M059J (cell line): ENCODE measurements at places on chromosomes 3 and 15.

DNA sequence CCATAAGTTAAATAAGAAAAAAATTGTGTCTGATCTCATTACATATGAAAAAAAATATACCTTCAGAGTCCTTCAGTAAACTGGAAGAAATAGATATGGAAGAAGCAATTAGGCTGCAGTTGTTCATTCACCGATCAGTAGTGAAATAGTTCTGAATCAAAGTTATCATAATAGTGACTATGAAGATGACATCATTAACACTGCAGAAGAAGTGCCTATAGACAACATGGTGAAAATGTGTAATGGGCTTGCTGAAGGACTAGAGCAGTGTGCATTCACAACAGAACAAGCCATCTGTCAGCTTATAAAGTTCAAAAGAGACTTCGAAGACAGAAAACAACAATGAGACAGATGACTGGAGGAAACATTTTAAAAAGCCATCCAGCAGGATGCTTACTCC lies 144.5 kb downstream of the NAALADL2 start:
- DNase-seq, result no peak

GRCh38 chr15:46442184-46442583 lies 807.4 kb downstream of the SQOR start:
- peak; percentile 90 for DNase-seq

DNA sequence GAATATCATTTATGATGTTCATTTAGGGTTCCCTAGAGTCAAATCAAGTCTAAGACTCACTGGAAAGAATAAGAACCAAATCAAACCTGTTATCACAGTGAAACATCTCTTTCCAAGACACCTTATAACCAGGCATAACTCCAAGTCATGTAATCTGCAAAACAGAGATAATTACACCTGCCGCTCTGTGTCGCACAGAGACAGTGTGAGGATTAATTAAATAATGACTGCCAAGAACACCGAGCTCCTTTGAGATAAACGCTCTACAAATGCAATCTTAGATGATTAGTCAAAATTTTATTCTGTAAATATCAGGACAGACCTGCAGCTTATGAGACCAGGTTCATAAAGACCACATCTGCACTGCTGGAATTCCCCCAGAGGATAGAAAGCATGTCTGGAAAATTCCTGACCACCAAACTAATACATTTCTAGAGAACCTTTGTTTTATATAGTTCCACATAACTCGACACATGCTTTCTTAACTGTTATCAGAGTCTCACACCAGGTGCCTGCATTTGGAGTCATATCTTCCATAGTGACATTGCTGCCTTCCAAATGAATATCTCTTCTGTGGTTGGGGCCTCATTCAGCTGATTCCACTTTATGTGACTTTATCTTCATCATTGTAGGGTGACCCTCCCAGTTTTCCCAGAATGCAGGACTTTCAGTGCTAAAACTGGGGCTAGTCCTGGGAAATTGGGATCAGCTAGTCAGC lies 252.8 kb downstream of the CD47 start:
- no peak for DNase-seq

DNA sequence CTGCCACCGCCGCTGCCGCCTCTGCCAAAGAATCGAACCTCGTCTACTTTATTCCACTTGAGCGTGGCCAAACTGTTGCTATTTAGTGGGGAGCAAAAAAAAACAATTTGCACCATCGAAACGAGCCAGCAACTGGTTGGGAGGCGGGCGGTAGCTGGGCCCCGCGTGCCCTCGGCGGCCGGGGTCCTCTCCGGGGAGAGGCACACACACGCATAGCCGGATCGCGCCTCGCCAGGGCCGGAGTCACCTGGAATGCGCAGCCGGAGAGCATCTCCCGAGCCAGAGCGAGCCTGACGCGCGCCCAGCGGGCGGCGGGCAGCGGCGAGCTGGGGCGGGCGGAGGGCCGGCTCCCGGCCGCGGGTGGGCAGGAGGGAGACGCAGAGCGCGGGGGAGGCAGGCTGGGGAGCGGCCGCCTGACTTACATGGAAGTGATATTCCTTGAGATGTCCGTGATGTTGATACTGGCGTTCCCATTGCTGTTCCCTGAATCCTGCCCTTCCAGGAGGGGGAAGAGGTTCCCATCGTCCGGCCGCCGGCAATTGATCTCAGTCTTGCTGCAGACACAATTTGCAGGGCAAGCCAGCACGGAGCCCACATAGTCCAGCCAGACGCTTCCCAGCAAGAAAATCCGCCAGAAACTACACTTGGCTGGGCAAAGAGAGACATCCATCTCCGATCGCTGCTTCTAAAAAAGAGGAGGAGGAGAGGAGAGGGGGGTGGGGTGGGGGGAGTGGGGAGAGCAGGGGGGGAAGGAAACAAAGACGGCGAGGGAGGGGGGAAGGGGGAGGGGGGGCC lies 858 bp downstream of the NTRK3 start:
- peak; percentile 38 for DNase-seq

- peak; percentile 31 for DNase-seq
These were observed 45.3 kb downstream of the OSTN start for GRCh38 chr3:191244242-191244867.

DNA sequence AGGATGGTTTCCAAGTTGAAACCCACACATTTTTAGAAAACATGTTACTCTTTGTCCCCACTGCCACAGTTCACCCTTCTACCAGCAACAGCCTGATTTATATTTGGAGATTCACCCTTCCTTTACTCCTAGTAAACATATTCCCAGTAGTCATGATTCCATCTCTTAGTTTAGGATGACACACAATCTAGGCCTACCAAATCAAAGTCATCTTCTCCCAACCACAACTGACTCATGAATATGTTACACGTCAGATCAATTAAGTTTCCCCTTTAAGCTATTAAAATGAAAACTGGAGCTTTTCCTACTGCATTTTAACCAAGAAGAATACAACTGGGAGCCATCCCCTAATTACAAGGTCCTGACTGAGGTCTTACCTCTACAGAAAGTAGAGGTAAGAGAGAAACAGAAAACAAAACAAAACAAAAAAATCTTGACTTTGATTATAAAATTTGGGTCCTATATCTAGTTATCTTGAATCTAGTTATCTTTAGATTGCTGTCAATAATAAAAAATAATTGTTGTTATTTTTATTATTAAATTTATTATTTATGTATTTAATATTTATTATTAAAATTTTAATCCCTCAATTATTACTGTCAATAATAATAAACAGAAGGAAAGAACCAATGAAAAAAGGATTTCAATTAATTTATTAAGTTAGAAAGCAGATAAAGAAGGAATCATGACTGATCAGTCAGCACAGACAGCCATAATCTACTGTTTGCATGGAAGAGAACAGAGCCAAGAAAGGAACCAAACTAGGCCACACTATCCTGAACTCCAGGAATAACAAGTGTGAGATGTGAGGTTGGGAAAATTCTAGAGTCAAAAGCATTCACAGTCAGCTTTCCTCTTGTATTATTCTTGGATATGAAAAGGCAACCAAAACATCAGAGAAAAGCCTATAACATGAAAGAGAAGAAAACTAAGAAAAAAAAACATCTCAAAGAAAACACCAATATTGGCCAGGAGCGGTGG lies 12.5 kb downstream of the DPH6 start:
- peak; percentile 80 for DNase-seq
